Ascending aorta (tissue), 2 donors: ENCODE measurements at places on chromosomes 12 and 14. TPM values are rescaled to one million over a fixed set of nuclear protein-coding genes. Genes with fewer than 3 reads are reported as not detected.
A peak's percentile ranks its signal among the peaks of the same experiment; 100 is the strongest.

Gene PZP
- total RNA-seq = not detected

DNA sequence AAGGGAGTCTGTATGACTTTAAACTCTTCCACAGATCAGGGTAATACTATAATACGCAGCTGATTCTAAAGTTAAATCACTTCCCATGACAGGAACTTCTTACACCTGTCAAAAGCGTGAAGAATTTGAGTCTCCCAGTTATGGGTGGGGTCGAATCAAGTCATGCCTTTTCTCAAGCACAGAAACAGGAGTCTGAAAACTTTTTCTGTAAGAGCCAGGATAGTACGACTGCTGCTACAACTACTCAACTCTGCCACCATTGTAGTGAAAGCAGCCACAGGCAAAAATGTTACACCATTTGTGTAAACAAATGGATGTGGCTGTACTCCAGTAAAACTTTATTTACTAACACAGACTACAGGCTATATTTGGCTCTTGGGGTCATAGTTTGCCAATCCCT is 90.3 kb downstream of the DUSP6 start:
- H3K4me1 ChIP-seq = no peaks in the 10 kb centered on the region
- H3K4me3 ChIP-seq = no peak overlapping the region
- H3K27ac ChIP-seq = no peak overlapping the region

DNA sequence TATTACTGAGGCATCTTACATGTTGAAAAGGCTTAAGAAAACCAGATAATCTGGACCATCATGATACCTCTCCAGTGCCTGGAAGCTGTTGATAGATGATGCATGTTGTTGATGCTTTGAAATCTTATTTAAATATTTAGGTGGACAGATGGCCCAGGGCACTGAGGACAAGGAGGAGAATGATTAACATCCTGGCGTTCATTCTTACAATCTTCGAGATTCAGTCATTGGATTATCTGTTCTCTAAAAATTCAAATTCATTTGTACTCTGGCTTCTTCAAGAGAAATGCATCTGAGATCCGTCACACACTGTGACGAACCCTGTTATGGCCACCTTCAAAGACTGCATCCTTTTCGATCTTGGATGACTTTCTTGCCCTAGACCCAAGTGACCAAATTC is 121.3 kb upstream of the IGF1 start:
- H3K27me3 ChIP-seq = no peaks in the 10 kb centered on the region
- H3K27ac ChIP-seq = no peak overlapping the region
- no peak overlapping the region for H3K4me3 ChIP-seq
- no peaks in the 10 kb centered on the region for H3K4me1 ChIP-seq
- H3K36me3 ChIP-seq = no peaks in the 10 kb centered on the region
- DNase-seq = no peak

DNA sequence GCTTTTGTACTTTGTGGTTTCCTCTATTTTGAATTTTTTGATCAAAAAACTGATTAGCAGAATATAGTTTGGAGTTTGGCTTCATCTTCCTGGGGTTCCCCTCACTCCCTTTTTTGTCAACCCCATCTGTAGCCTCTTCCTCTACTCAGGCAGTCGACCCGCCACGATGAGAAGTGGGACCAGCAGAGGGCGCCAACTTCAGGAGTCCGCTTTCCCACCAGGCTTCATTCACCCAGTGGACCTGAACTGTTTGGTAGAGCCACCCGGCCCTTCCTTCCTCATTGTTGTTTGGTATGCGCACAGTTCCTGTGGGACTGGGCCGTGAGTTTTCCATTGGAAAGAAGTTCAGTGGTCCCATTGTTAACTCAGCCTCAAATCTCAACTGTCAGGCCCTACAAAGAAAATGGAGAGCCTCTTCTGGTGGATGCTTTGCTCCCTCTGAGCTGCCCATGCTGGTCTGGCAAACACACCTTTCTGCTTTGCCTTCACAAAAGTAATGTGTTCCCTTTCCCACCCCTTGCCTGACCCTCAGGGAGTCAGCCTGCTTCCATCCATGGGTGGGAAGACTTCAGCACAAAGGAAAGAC is 21.7 kb downstream of the TMBIM6 start:
- no peak overlapping the region for H3K27ac ChIP-seq
- H3K4me1 ChIP-seq = peaks cover 3% of the 10 kb centered on the region
- no peaks in the 10 kb centered on the region for H3K27me3 ChIP-seq
- H3K4me3 ChIP-seq = no peak overlapping the region
- H3K36me3 ChIP-seq = peaks cover 74% of the 10 kb centered on the region

DNA sequence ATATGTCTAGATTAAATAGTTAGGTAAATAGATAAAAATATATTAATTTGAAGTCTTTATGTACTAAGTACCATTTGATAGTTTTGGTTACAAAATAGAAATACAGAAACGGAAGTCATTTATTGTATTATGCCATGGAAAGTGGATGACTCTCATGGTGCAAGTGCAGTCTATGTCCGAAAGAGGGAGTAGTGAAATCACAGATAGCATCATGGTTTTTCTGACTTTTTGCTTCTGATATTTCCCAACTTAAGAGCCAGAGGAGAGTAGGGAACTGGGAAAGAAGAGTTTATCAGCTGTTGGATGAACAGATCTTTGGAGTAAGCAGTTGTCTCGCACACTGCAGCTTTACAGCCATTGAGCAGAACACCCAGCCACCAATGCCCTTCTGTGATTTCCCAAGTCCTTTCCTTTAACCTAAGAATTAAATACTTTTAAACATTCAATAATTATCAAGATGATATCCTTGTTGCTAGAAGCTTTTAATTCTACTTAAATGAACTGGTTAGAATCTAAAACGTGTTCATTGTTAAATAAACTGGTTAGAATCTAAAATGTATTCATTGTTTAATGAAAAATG is 18.4 kb upstream of the SRGAP1 start:
- H3K4me1 ChIP-seq = no peaks in the 10 kb centered on the region
- H3K27ac ChIP-seq = no peak overlapping the region
- H3K4me3 ChIP-seq = no peak overlapping the region
- no peaks in the 10 kb centered on the region for H3K36me3 ChIP-seq
- no peaks in the 10 kb centered on the region for H3K27me3 ChIP-seq

Gene OR4E2
- not detected for total RNA-seq

DNA sequence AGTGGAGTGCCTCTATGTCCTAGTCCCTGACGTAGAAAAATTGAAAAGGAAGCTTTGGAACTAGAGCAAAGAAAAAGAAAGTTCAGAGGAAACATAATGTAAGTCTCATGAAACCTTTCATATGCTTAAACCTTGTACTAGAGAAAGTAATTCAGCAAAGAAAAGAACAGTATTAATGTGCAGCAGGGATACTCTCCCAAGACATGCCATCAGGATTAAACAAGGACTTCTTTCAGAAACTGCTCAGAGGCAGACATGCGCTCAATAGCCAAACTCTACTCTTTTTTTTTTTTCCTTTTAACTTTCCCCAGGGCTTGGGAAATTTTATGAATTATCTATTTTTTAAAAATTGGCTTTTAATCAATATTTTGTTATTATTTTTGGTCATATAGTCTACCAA is 7.1 kb upstream of the ASB8 start:
- no peak overlapping the region for H3K27ac ChIP-seq
- no peaks in the 10 kb centered on the region for H3K27me3 ChIP-seq
- H3K36me3 ChIP-seq = no peaks in the 10 kb centered on the region
- no peak for DNase-seq
- H3K4me1 ChIP-seq = no peaks in the 10 kb centered on the region

Gene SLC25A47
- total RNA-seq = not detected

GRCh38 chr12:29763301-29763683 is 20.4 kb downstream of the TMTC1 start:
- DNase-seq = no peak
- H3K27ac ChIP-seq = no peak overlapping the region
- H3K36me3 ChIP-seq = no peaks in the 10 kb centered on the region
- H3K4me3 ChIP-seq = no peak overlapping the region

Gene FERMT2
- 101 TPM for total RNA-seq

GRCh38 chr12:47850153-47851084 is 30.7 kb upstream of the HDAC7 start:
- no peak overlapping the region for H3K4me3 ChIP-seq
- H3K4me1 ChIP-seq = no peaks in the 10 kb centered on the region
- DNase-seq = no peak
- peaks cover 4% of the 10 kb centered on the region for H3K36me3 ChIP-seq
- no peaks in the 10 kb centered on the region for H3K27me3 ChIP-seq
- H3K27ac ChIP-seq = no peak overlapping the region

GRCh38 chr12:109218996-109219395 is 90.1 kb downstream of the FOXN4 start:
- H3K4me3 ChIP-seq = no peak overlapping the region
- DNase-seq = no peak
- no peaks in the 10 kb centered on the region for H3K27me3 ChIP-seq
- no peaks in the 10 kb centered on the region for H3K4me1 ChIP-seq
- peaks cover 81% of the 10 kb centered on the region for H3K36me3 ChIP-seq

DNA sequence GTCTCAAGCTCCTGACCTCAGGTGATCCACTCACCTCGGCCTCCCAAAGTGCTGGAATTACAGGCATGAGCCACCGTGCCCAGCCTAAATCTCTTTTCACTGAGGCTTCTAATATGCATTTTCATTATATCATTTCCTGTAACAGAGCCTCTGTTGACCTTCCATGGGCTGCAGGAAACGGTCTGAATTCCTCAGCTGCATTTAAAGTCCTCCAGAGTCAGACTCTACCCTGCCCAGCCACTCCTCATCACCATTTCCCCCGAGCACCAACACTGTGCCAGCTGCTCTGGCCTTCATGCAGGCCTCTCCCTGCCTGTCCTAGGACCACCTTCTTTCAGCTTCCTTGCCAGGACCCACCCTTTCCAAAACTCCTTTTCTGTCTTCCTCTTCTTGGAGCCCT is 9.8 kb upstream of the NFKBIA start:
- DNase-seq = no peak
- H3K27ac ChIP-seq = peak overlapping the region; percentile 75
- H3K4me1 ChIP-seq = no peaks in the 10 kb centered on the region
- H3K36me3 ChIP-seq = no peaks in the 10 kb centered on the region

DNA sequence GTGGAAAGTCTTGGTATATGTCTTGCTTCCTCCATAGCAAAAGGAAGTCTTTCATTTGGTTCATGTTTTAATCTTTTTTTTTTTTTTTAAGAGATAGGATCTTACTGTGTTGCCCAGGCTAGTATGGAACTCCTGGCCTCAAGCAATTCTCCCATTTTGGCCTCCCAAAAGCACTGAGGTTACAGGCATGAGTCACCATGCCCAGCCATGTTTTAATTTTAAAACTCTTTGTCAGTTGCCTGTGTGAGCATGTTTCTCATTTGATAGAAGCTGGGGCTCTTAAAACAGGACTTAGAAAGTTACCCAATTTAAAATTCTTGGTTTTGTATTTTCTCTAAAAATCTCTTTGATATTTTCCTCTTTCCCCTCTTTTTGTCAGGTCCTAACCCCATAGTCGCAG is 45.0 kb upstream of the REP15 start:
- peak overlapping the region; percentile 2 for H3K27ac ChIP-seq
- H3K4me1 ChIP-seq = no peaks in the 10 kb centered on the region
- peaks cover 10% of the 10 kb centered on the region for H3K36me3 ChIP-seq
- no peak overlapping the region for H3K4me3 ChIP-seq
- no peak for DNase-seq
